ENCODE measurements at places on chromosomes 2 and 18. TPM values are rescaled to one million over a fixed set of nuclear protein-coding genes. Genes with fewer than 3 reads are reported as not detected.

GRCh38 chr2:45370369-45370768 lies 240.7 kb downstream of the SRBD1 start:
- H3K36me3 ChIP-seq = no peaks in the 10 kb centered on the region
- no peak overlapping the region for H3K27ac ChIP-seq
- peaks cover 12% of the 10 kb centered on the region for H3K27me3 ChIP-seq
- no peak for DNase-seq
- H3K4me1 ChIP-seq = no peaks in the 10 kb centered on the region

DNA sequence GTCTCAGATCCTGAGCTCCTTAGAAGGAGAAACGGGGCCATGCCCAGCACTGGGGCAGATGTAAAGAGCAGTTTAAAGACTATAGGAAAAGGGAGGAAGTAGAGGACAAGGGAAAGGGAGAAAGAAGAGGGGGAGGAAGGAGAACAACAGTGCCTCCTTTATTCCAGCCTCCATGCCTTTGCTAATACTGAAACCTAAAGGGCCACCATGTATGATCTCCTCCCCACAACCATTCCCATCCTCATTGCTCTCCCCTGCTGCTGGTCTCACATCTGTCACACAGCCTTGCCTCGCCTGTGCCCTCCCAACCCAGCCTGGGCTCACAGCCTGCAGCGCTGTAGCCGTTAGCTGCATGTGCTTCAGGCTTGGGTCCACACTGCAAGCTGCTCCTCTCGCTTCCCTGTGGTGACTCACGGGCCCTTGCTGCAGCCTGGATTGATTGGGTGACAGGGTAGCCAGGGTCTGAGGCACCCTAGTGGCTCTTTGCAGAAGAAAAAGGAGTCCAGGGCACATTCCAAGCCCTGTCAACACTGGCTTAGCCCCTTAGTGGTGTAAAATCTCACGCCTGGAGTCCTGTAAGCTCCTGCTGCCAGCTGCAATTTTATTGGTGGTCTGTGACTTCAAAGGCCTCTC lies 281.9 kb downstream of the SRBD1 start:
- no peak overlapping the region for H3K27ac ChIP-seq
- H3K4me3 ChIP-seq = no peak overlapping the region
- H3K27me3 ChIP-seq = peaks cover 4% of the 10 kb centered on the region
- no peaks in the 10 kb centered on the region for H3K4me1 ChIP-seq
- no peaks in the 10 kb centered on the region for H3K36me3 ChIP-seq

Gene DLGAP1
- total RNA-seq = 0.99 TPM

DNA sequence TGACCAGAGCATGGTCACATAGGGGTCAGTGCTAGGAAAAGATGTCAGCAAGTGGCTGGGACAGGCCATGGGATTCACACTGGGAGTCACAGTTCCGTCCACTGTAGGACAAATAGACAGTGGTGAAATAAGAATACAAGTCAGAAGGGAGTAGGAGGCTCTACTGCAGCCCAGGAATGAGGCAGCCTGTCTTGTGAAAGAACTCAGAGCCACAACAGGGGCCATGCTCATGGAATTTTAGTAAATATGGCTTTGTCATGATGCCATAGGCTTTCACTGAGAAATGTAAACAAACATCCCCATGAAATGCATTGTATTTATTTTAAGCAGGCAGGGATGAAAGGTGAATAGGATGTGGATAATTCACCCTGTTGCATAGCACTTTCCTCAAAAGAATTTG lies 504.3 kb downstream of the SOX11 start:
- no peaks in the 10 kb centered on the region for H3K4me1 ChIP-seq
- no peaks in the 10 kb centered on the region for H3K27me3 ChIP-seq
- H3K36me3 ChIP-seq = no peaks in the 10 kb centered on the region
- DNase-seq = no peak
- H3K27ac ChIP-seq = no peak overlapping the region

Gene SH3RF3
- 0.47 TPM for total RNA-seq

Gene NCKAP5
- total RNA-seq = not detected

DNA sequence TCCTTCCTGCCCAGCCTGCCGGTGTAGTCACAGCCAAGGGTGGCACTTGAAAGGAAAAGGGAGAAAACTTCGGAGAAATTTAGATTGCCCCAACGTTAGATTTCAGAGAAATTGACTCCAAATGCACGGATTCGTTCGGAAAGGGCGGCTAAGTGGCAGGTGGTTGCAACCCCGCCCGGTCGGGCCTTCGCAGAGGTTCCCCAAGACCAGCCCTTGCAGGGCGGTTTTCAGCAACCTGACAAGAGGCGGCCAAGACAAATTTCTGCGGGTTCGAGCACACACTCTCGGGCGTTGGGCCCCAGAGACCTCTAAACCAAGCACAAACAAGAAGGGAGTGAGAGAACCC lies 4.8 kb downstream of the ONECUT2 start:
- H3K4me1 ChIP-seq = peaks cover 18% of the 10 kb centered on the region
- no peak for DNase-seq
- peaks cover 10% of the 10 kb centered on the region for H3K36me3 ChIP-seq
- H3K4me3 ChIP-seq = no peak overlapping the region

DNA sequence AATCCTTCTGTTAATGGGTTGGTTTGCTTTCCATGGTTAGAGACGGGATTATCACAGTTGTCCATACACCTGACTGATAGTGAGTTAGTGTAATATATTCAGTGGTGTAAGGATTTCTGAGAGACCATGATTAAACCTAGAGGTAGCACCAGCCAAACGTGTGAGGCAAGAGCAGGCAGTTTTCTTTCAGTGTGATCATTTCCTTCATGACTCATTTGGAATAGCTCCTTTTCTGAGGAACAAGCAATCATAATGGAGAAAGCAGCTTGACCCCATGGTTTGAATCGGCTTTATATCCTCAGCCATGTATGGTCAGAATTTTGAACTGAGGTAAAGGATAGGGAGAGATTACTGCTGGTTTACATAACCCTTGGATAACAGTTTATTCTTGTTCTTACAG lies 2.9 kb downstream of the MXD1 start:
- H3K27ac ChIP-seq = no peak overlapping the region
- H3K27me3 ChIP-seq = no peaks in the 10 kb centered on the region
- H3K4me1 ChIP-seq = peaks cover 28% of the 10 kb centered on the region
- H3K36me3 ChIP-seq = peaks cover 32% of the 10 kb centered on the region
- peak; percentile 52 for DNase-seq

GRCh38 chr2:185734658-185735057 lies 3.9 kb upstream of the FSIP2 start:
- no peak for DNase-seq
- H3K27me3 ChIP-seq = peaks cover 7% of the 10 kb centered on the region
- H3K27ac ChIP-seq = no peak overlapping the region
- no peaks in the 10 kb centered on the region for H3K36me3 ChIP-seq
- no peaks in the 10 kb centered on the region for H3K4me1 ChIP-seq

- no peak for DNase-seq
- no peaks in the 10 kb centered on the region for H3K4me1 ChIP-seq
- H3K4me3 ChIP-seq = no peak overlapping the region
- H3K27ac ChIP-seq = no peak overlapping the region
Observed at GRCh38 chr2:201809633-201810032, 3.3 kb downstream of the CDK15 start.

DNA sequence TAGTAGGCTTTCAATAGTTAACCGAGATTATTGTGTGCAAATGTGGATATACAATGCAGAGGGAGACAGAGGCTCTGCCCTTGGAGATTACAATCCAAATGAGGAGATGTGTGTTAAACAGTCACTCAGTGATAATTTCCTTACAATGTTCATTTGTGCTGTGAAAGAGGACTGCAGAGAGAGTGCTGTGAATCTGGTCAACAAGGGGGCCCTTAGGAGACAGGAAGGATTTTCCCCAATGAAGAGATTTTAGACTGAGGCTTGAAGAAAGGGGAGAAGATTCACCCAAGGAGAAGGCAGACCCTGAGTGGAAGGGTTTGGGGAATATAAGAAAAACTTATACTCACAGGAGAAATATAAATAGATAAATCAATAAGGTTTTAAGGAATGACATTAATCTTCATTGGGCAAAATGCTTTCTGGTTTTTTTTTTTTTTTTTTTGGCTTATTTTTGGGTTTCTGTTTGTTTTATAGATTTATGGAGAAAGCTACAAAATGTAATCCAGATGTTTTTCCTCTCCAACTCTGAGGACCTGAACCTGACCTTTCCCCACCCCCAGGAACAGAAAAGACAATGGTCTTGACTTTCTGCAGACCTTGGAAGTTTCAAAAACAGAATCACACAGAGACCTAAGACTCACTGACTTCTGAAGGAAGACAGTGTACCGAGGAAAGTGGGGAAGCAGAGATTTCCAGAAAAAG lies 151.3 kb upstream of the SERPINE2 start:
- H3K4me1 ChIP-seq = no peaks in the 10 kb centered on the region
- no peak overlapping the region for H3K27ac ChIP-seq
- H3K4me3 ChIP-seq = no peak overlapping the region
- peaks cover 3% of the 10 kb centered on the region for H3K27me3 ChIP-seq
- DNase-seq = no peak

Gene KLF11
- 7.2 TPM for total RNA-seq

Gene AQP12A
- total RNA-seq = not detected

Gene C2orf15
- total RNA-seq = 0.26 TPM

DNA sequence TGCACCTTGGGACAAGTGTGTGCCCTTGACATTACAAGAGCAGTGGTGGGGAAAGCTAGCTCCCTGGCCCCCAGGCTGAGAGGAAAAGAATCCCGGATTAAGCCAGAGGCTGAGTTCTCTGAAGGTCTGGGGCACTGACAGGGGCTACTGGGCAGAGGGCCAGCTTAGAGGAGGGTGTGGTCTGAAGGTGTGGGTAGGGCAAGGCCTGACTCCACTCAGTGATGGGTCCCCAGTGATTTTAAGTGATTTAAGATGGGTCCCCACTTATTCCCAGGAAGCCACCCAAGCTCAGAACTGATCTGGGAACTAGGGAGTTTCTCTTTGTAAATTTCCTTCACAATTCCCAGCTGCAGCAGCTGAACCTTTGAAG lies 8.8 kb downstream of the TMEM37 start:
- no peaks in the 10 kb centered on the region for H3K4me1 ChIP-seq
- H3K4me3 ChIP-seq = no peak overlapping the region
- peaks cover 3% of the 10 kb centered on the region for H3K27me3 ChIP-seq
- H3K36me3 ChIP-seq = no peaks in the 10 kb centered on the region
- no peak overlapping the region for H3K27ac ChIP-seq

Gene DSG1
- total RNA-seq = not detected

Gene RALB
- total RNA-seq = 72.1 TPM

Gene GPR45
- total RNA-seq = not detected

- no peak overlapping the region for H3K4me3 ChIP-seq
- H3K4me1 ChIP-seq = no peaks in the 10 kb centered on the region
- no peak overlapping the region for H3K27ac ChIP-seq
- DNase-seq = no peak
- no peaks in the 10 kb centered on the region for H3K36me3 ChIP-seq
Observed at GRCh38 chr2:17969661-17970060, 91.2 kb downstream of the KCNS3 start.

Gene KYNU
- total RNA-seq = not detected

- peak; percentile 90 for DNase-seq
- H3K27ac ChIP-seq = peak overlapping the region; percentile 79
- H3K36me3 ChIP-seq = no peaks in the 10 kb centered on the region
Observed at GRCh38 chr18:12904012-12904516, 20.0 kb upstream of the PTPN2 start.

DNA sequence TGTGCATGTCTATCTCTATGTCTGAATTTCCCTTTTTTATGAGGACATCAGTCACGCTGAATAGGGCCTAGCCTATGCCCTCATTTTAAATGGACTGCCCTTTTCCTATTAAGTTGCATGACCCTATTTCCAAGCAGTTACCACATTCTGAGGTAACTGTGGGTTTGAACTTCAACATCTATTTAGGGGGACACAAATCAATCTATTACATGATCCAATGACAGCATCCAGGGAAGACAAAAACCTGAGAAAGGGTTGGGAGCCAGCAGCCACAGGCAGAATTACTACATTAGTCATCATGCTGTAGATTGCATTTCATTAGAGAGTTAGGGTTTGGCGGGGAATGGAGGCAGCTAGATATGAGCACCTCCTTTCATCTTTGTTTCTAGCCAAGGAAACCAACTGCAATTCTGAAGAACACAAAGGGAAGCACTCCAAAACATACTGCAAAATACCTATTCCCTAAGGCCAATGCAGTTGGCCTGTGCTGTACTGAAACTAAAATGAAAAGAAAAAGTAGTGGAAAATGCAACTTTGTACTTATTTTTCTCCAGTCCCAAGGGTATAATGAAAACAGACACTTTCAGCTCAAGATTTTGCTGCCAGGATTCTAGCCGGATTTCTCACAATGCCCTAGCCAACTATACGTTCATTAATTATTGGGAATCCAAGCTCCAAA lies 40.4 kb upstream of the C1D start:
- no peak overlapping the region for H3K4me3 ChIP-seq
- H3K36me3 ChIP-seq = no peaks in the 10 kb centered on the region
- H3K27me3 ChIP-seq = peaks cover 3% of the 10 kb centered on the region
- no peak overlapping the region for H3K27ac ChIP-seq
- no peaks in the 10 kb centered on the region for H3K4me1 ChIP-seq
- DNase-seq = no peak

GRCh38 chr2:59366288-59366687 lies 1125.2 kb upstream of the FANCL start:
- H3K27me3 ChIP-seq = no peaks in the 10 kb centered on the region
- H3K4me1 ChIP-seq = no peaks in the 10 kb centered on the region

- H3K27ac ChIP-seq = no peak overlapping the region
- no peaks in the 10 kb centered on the region for H3K27me3 ChIP-seq
- H3K4me3 ChIP-seq = no peak overlapping the region
- peaks cover 6% of the 10 kb centered on the region for H3K36me3 ChIP-seq
- DNase-seq = no peak
Observed at GRCh38 chr2:121555008-121555407, 24.3 kb downstream of the RNU4ATAC start.

GRCh38 chr2:171227066-171227782 lies 66.5 kb upstream of the TLK1 start:
- peaks cover 6% of the 10 kb centered on the region for H3K4me1 ChIP-seq
- H3K36me3 ChIP-seq = peaks cover 5% of the 10 kb centered on the region
- H3K4me3 ChIP-seq = no peak overlapping the region
- DNase-seq = no peak

DNA sequence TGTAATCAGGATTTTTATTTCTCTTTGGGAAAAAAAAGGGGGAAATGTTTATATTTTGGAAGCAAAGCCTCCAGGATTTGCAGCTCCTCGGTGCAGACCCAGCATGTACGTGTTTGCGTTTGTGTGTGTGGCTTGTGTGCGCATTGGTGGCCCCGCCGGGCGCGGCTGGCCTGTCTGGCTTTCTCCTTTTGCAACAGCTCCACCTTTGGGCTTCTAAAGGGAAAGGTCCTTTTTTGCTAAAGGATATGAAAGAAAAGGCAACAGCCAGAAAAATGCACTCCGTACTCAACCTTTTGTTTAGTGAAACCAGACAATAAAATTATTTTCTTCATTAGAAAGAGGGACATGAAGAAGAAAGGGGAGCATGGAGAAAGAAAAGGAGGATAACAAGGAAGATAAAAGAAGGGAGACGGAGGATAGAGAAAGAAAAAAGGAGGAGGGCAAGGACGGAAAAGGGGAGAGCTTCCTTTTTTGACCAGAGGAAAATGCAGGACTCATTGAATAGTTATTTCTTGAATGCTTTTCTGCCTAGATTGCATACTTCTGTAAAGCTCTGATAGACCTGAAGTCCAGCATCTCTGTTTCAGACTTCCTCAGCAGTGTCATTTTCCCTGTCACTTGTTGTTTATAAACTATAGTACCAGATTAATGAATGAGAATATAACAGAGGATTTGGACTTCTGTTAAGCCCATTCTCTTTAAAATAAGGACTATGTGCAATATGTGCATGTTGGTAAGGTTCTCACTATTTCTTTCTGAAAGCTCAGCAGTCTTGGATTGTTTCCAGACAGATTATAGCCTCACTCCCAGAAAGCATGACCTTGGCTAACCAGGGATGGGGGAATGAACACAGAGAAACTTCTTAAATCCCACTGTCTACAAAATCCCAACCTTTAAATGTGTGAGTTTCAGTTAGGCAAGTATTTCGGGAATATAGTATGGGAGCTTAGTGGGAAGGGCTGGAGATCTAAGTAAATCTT lies 563.1 kb upstream of the PIK3C3 start:
- no peaks in the 10 kb centered on the region for H3K36me3 ChIP-seq
- no peaks in the 10 kb centered on the region for H3K27me3 ChIP-seq
- no peak overlapping the region for H3K27ac ChIP-seq
- no peaks in the 10 kb centered on the region for H3K4me1 ChIP-seq
